ENCODE measurements at places on chromosomes 2 and 18.

- no peak for DNase-seq
Measured at GRCh38 chr2:95208106-95208505, 785 bp downstream of the ZNF892 start.

GRCh38 chr18:58525517-58525916, 103.4 kb downstream of the ALPK2 start:
- no peak for DNase-seq

DNA sequence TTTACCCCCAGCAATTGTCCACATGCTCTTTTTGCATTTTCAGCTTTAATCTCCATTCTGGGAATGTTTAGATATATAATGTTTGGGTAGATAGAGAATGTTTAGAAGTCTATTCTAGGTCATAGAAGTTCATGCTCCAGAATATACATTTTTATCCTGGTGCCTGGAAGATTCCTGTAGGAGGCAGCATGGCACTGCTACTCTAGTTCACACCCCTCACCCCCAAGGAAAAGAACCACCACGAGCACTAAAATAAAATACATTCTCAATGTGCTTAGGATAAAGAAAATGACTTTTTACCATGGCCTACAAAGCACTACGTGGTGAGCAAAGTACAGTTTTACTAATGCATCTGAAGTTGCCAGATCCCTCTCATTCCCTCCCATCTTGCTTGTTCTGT, 53.8 kb downstream of the MYO1B start:
- no peak for DNase-seq

- no peak for DNase-seq
Measured at GRCh38 chr18:35311496-35311895, 21.5 kb upstream of the ZSCAN30 start.
